GDM1 (cell line): ENCODE measurements at places on chromosomes 7 and 10.

- DNase-seq = no peak
Observed at GRCh38 chr7:85774986-85775385, 588.1 kb upstream of the SEMA3D start.

DNA sequence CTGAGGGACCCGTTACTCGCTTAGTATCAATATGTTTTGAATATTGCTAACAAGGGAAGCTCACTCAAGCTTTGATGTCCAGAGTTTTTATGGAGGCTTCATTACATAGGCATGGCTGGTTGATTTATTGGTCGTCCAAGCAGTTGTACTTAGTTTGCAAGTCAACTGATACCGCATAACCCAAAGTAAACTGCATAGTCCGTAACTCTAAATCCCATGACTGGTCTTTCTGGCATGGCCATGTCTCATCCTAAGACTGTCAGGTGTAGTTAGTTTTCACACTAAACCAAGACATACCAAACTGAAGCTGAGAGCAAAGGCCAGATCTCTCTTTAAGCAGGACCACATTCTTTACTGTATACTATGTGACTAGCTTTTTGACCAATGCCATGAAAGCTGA lies 397.9 kb downstream of the TFEC start:
- no peak for DNase-seq

DNA sequence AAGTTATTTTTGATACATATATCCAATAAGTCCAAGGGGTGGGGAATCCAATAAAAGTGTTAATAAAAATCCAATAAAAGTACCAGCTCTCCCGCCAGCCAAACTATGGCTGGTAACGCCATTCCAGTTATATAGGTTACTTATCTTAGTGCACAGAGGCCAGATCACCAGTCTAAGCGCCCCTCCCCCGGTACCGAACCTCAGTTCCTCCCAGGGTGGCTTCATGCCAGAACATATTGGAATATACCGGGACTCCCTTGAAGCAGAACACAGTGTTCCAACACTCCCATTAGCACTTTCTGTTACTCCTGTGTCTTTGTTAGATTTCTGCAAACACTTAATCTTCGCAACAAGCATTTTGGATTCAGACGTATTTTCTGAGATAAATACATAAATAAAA lies 7.5 kb downstream of the FBH1 start:
- no peak for DNase-seq

GRCh38 chr7:155804897-155805825 lies 7.1 kb downstream of the SHH start:
- peak; percentile 52 for DNase-seq

DNA sequence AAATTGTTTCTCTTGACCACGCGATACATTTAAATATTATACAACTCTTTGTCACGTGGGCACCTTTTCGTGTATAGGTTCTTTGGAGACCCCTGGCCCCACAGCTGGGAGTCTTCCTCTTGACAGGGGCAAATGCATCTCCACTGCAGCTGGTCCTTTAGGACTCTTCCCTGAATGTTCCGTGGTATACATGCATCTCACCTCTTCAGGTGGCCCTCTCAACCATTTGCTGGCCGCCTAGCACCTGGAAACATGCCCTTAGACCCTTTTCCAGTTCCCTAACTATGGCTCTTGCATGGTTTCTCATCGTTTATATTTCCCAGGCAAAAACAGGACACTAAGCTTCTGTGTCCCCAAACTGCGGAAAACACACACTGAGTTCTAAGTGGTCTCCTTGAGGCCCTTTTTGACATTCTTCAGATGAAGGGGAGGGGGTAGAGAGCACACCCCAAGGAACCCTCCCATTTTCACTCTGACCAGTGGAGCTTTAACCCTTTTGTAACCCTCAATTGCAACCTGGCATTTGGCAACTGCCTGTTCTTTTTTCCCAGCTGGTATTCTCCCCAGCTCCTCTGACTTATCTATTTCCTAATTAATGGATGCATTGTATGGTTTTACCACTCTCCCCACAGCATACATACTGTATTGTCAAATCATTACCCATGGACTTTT lies 20.6 kb downstream of the HNRNPA2B1 start:
- DNase-seq = no peak

- DNase-seq = no peak
Observed at GRCh38 chr7:80459776-80460510, 51.9 kb downstream of the GNAT3 start.

GRCh38 chr7:107632492-107632865 lies 28.1 kb upstream of the SLC26A4 start:
- DNase-seq = no peak

GRCh38 chr7:55521917-55522902 lies 50.1 kb downstream of the VOPP1 start:
- DNase-seq = no peak

DNA sequence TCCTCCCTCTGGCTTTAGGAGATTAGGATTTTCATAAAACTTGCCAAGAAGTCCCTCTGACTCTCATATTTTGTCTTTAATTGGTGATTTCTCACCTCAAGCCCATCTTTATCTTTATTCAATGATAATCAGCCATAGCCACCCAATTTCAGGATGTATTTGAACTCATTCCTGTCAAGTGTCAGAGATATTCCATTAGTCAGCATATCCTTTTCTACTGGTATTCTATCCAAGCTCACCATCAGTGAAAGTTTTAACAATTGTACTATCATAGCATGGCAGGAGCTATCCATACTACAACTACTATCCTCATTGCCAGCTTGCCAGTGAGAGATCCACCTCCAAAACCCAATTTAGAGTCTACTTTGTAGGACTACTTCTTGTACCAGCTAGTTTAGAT lies 114.6 kb downstream of the GNAI1 start:
- no peak for DNase-seq

DNA sequence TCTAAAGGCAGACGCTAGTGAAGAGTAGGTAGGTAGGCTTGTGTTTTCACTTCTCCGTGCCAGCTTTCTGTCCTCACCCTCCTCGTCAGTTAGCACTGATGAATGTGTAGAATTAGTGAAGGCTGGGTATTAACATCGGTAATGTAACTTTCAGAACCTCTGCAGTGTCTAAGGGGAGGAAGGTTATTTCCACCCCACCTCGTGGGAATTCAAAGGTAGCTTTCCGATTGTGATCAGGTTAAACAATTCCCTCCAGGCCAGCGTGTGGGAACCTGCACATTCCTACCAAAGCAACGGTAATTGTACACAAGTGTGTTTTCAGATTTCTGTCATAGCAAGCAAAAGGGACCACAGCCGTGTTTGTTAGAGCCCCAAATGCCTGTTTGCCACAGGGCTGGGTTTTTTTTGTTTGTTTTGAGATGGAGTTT lies 405.0 kb upstream of the GALNT17 start:
- no peak for DNase-seq

- no peak for DNase-seq
Observed at GRCh38 chr7:22378199-22378980, 21.4 kb upstream of the RAPGEF5 start.

DNA sequence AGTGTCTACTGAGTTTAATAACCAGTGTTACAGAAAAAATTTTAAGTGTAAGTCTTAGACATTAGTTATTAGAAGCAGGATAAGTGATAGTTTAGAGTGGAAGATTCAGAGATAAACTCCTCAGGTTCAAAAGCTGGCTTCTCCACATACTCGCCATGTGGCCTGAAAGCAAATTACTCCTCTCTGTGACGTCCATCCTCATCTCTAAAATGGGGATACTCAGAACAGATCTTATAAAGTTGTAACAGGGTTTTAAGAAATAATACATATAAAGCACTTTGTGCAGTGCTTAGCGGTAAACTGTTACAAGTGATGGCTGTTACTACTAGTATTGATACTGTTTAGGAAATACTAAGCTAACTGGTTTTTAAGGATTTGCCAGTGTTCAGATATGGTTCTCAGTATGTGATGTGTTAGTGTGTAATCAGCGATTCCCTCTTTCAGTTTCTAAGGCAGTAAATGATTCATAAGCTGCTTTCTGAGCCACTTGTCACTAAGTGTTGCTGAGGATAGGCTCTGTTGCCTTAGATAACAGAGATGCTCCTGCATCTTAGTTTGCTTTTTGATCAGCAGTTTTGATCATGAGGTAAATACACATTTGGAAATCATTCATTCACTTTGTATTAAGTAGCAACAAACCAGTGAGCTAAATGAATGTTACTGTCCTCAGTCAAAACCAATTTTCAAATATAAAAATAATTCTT lies 58.7 kb downstream of the CYP51A1 start:
- no peak for DNase-seq

- DNase-seq = no peak
Observed at GRCh38 chr7:28823582-28823981, 134.5 kb downstream of the TRIL start.

GRCh38 chr7:139047970-139048369 lies 12.1 kb upstream of the ZC3HAV1L start:
- no peak for DNase-seq

GRCh38 chr7:72408966-72409637 lies 3.0 kb downstream of the CALN1 start:
- no peak for DNase-seq

DNA sequence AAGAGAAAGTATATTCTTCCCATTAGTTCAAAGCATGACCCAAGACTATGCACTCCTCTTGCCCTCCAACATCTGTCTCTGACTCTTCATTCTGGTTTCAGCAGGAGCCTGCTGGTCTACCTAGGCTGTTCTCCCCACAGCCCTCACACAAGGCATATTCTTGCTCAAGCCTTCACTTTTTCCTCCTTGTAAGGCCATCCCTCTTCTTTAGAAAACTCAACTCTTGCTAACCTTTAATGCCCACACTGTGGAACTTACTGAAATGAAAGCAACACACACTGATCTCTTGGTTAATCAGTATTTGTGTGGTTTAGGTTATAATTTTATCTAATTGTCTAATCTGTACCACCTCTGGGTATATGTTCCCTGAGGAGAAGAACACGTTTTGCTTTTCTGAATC lies 75.8 kb downstream of the PRKCQ start:
- DNase-seq = no peak

GRCh38 chr10:104492329-104492940 lies 138.8 kb downstream of the CFAP58 start:
- no peak for DNase-seq

- DNase-seq = no peak
Observed at GRCh38 chr7:76050545-76050944, 2.6 kb downstream of the MDH2 start.

- no peak for DNase-seq
Observed at GRCh38 chr10:33353334-33353733, 18.9 kb upstream of the NRP1 start.

DNA sequence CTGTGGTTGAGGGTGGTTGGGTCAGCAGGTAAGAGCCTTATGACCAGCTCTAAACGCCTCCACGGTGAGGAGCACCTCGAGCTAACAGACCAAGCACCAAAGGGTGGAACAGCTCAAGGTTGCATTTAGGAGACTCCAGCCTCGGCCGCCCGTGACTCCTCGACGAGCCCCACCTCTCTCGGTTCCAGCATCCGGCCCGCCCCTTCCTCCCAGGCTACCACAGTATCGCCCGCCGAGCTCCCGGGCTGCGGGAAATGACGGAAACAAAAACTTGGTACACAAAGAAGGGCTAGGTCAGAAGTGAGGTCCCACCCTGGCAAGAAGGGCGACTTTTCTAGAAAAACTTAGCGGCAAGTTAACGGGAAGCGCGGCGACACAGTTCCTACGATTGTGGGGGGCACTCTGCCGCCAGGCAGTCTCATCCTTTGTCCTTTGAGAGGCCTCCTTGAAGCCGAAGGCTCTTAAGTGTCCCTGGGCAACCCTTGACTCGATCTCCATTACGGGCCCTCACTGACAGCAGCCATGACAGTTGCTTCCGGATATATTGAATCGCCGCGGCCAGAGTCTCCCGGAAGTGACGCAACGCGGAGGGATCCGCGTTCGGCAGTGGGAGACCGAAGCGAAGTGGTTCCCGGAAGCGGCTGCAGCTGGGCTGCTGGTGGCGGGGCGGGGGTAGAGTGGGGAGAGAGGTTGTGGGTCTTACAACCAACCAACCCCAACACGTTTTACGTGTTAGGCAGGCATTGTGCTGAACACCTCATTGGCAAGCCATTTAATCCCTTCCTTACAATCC lies 40.2 kb upstream of the ZNF518A start:
- DNase-seq = peak; percentile 89

- DNase-seq = no peak
Observed at GRCh38 chr7:120033114-120033513, 239.9 kb upstream of the KCND2 start.
